ENCODE measurements at places on chromosomes 7 and 10.

GRCh38 chr7:104341546-104341945, 13.1 kb downstream of the LHFPL3 start:
- no peak for DNase-seq

- no peak for DNase-seq
These were observed 135.8 kb downstream of the DGKB start for GRCh38 chr7:14766747-14767146.

DNA sequence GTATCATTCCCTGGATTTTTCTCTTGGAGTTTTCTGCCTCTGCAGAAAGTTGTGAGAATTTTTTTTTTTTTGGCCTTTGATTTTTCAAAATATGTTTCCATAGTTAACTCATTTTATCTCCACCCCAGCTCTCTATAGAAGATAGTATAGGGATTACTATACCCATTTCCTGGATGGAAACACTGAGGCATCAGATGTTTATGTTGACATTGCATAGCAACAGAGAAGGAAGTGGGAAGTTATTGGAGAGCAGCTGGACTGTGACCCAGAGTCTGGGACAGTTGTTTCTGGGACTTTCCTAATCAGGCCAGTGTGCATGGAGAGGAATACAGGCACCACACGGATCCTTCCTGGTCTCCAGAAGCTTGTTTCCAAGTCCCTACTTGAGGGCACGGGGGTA, 158.0 kb downstream of the CDH23 start:
- no peak for DNase-seq

- DNase-seq = no peak
These were observed 15.6 kb upstream of the ZNF25 start for GRCh38 chr10:37992083-37992482.

DNA sequence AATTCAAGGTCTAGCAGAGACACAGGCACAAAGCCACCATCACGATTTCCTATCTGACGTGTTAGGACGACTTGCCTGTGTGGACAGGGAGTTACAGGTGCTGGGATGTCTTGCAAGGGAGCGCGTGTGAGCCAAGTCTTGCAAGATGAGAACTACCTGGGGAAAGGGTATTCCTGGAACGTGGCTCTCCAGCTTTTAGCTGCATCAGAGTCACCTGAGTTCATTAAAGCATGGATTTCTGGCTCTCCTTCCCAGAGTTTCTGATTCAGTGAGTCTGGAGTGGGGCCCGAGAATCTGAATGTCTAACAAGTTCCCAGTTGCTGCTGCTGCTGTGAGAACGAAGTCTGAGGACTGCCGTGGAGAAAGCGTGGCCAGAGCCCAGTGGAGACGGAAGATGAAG, 30.0 kb upstream of the RNF32 start:
- no peak for DNase-seq

DNA sequence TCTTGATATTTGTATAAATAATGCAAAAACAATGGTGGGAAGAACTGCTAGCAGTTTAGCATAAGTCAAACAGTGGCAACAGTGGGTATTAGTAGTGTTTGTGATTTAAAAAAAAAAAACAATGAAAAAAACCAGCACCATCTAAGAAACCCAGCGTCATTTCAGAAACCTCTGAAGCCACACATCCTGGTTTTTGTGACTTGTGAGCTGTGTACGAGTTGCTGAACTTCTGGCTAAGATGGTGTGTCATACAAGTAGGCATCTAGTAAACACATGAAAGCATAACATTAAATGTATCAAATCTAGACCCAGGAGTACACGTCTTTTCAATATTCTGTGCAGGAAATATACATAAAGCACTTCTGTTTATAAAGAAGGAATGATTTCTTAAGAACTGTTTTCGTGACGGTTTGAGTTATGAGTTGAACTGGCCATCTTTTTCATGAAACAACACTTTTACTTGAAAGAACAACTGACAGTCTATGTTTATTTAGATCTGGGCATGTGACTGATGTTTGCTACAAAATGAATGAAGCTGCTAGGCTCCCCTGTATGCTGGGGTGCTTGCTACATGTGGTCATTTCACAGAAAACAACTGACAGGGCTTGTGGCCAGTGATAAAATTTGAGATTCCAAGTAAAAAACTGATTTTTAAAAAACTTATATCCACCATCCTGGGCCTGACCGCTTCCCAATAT, 143.5 kb downstream of the PIP4K2A start:
- no peak for DNase-seq

DNA sequence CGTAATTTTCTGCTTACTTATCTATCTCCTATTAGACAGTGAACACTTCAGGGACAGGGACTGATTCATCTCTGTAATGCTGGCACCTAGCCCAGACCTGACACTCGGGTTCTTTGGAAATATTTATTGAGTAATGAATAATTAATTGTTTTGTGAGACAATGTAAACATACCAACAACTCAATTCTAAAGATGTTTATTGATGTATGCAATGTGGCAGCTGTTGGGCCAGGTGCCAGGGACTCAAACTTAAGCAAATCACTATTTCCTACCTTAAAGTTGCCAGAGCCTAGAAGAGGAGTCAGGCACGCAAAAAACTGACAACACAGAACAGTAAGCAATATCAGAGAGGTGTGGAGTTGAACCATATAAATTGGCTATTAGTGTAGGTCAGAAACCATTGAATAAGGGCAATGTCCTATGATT, 63.6 kb upstream of the BMPER start:
- no peak for DNase-seq

DNA sequence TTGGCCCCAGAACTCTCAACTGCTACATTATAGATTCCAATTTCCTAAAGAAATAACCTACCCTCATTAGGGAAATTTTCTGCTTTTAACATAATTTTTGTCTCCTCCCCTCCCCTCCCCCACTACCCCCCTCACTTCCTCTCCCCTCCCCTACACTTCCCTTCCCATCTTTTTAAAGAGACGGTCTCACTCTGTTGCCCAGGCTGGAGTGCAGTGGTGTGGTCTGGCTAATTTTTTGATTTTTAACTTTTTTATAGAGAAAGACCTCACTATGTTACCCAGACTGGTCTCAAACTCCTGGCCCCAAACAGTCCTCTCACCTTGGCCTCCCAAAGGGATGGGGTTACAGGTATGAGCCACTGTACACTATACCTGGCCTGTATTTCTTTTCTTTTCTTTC, 30.5 kb upstream of the C1GALT1 start:
- no peak for DNase-seq

GRCh38 chr10:65571011-65571570, 1354.7 kb upstream of the LRRTM3 start:
- DNase-seq = no peak

DNA sequence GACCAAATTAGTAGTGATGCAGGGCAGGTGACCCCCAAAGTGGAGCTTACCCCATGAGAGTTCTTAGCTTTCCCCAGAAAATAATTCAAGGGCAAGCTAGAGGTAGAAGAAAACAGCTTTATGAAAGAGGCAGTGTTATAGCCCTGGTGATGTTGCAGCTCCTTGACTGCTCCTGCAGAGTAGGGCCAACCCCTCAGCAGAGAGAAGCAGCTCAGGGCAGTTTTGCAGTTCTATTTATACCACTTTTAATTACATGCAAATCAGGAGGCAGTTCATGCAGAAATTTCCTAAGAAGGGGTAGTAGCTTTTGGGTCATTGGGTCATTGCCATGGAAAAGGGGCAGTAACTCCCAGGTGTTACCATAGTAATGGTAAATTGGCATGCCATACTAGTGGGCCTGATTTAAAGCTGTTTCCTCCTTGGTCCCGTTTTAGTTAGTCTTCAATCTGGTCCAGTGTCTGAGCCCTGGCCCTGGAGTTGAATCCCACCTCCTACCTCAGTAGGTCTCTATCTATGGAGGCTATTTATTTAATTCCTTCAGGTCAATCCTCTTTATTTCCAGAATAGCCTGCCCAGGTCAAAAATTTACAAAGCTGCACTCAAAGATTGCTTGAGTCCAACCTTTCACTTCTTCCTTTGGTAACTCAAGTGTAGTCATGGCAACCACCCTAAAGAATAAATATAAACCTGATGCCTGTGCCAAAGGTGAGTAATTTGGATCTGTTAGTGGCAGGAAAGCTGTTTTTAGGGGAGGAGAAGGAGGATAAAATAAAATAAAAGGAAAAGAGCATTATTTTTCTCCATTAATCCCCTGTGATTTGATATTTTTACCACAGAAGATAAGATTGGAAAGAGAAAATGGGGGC, 29.5 kb downstream of the PLXDC2 start:
- DNase-seq = no peak

- no peak for DNase-seq
These were observed 5.4 kb downstream of the ATP6V1F start for GRCh38 chr7:128867842-128868623.

GRCh38 chr7:112692333-112692732, 97.9 kb downstream of the TMEM168 start:
- DNase-seq = no peak

GRCh38 chr10:24952143-24952706, at the start of gene PRTFDC1:
TSS of gene PRTFDC1 (minus strand) at chr10:24952606. CDS start at chr10:24952575, 31 bp downstream.
- no peak for DNase-seq

DNA sequence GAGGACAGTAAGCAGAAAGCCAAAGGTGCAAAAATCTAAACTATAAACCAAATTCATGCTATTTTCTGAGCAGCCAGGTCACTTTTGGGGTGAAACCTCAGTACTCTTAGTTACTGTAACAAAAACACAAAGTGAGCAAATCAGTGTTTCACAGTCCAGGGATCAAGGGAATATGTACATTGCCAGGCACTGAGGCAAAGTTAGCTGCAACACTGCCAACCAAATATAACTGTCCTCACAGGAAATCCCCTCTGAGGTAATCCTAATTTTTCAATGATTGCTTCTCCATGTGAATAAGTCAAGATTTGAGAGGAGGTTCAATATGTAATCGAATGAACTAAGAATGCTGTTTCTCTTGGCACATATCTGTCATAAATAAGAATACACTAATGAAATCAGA, 229.7 kb downstream of the TSPAN12 start:
- no peak for DNase-seq

DNA sequence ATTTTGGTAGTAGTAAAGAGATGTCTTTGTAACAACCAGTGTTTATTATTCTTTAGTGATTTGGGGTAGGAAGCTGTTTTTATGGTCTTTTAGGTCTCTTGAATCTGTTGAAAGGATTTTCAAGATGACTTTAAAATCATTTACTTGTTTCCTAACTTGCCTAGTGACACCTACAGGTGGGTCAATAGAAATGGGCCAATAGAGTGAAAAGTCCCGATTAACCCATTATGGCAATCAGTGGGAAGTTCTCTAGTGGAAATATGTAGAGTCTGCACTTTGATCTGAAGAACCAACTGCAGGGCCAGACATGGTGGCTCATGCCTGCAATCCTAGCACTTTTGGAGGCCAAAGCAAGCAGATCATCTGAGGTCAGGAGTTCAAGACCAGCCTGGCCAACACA, 374.7 kb upstream of the BMPER start:
- no peak for DNase-seq

DNA sequence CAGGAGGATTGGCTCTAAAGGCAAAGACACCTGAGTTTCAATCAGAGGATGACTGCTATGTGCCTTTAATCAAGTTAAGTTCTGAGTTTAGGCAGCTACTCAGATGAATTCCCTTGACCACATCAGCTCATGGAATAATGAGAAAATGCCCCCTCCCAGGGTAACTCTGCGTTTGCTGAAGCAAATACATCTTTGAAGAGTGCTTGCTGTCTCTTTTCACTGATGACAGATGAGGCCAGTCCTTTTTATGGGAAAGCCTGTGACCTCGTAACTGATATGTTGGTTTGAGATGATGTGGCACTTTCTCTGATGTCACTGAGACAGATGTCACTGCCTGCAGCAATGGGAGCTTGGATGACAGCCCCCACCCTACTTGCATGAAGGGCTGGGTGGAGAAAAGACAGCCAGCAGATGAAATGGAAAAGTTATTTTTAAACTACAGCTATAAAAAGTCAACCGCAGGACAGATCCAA, 43.7 kb upstream of the DGKI start:
- no peak for DNase-seq

DNA sequence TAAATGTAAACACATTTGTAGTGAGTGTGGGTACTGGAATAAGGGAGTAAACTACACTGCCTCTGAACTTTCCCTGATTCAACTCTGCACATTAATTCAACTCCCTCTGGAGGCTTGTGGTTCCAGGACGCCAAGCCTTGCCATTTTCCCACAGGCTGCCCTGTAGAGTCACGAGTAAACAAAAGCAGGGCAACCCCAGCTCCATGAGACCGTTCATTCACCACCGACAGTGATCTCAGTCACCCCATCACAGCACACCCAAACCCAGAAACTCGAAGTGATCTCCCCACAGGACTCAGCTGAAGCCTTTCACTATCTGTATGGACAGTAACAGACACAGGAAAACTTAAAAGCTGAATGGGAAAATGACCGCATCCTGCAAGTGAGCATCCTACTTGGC, 218.8 kb upstream of the FRMD4A start:
- DNase-seq = no peak

Measured in bone marrow (tissue), 2 donors.